ENCODE measurements at places on chromosomes 5 and 9.
A peak's percentile ranks its signal among the peaks of the same experiment; 100 is the strongest.

GRCh38 chr5:111134864-111135263, 42.7 kb downstream of the WDR36 start:
- DNase-seq: no peak

DNA sequence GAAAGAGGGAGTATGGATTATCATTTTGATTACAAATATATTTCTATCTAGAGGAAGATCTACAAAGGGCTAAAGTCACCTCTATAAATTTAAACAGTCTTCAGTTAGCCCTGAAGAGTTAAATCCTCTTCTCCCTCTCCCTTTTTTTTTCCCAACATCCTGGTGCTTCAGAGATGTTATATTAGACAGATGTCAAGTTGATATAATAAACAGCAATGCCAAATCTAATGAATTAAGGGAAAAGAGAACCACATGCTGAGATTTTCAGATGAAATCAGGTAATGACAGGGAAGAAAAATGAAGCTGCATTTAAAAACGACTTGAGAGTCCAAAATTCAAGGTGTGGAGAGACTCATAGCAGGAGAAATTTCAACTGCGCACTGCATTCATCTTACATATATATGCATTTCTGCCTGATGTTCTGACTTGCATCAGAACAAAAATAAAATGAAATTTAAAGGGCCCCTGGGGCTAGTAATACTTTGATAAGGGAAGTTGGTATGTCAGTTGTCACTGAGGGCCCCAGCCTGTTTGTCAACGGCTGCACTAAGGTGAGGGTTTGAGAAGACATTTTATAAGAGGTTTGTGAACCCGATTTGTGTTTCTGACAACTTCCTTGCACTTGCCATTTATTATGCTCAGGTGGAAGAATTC, 338.9 kb upstream of the PANK3 start:
- no peak for DNase-seq

DNA sequence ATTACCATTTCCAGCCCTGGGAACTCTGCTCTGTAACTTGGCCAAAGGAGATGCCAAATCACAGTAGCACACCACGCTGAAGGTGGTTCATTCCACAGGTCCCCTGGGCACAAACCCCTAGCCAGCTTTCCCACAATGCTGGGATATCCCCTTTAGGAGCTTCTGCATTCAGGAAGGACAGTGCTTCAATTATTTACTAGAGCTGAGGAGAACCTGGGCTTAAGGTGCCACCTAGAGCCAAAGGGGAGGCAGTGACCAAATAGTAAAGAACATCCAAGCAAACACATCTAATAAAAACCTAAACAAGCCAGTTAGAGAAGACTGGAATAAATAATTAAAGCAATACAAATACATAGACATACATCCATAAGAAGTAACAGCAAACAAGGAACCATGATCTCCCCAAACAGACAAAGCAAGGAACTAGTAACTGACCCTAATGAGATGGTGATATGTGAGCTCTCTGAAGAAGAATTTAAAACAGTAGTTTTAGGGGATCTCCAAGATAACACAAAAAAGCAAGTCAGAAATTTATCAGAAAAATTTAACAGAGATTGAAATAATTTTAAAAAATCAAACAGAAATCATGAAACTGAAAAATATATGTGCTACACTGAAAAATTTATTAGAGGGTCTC, 14.6 kb downstream of the KIF4B start:
- DNase-seq: peak; percentile 54

DNA sequence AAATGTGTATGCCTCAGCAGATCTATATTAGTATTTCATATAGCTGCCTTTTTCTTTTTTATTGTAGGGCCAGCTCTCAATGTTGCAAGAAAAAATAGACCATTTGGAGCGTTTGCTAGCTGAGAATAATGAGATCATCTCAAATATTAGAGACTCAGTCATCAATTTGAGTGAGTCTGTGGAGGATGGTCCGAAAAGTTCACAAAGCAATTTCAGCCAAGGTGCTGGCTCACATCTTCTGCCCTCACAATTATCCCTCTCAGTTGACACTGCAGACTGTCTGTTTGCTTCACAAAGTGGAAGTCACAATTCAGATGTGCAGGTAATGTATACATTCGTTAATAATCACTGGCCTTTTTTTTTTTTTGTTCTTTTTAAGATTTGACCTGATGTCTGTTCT, 23.7 kb downstream of the MAN2A1 start:
- no peak for DNase-seq

DNA sequence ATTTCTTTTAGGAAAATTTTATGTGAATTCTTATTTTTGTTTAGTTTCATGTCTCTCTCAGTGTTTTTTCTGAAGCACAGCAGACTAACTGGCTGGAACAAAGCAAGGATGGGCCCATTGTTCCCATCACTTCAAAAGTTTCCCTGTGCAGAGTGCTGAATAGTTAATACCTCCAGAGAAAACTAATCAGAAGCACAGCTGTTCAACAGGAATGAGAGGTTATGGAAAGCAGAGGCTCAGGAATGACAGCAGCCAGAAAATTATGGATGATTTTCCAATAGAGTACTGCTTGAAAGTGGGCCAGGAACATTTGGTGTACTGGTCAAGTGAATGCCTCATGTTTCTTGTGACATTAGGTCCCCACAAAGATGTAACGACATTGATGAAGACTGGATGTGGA, 173.0 kb upstream of the TARS1 start:
- DNase-seq: no peak

GRCh38 chr9:120690372-120690771, 23.9 kb downstream of the MEGF9 start:
- DNase-seq: no peak

DNA sequence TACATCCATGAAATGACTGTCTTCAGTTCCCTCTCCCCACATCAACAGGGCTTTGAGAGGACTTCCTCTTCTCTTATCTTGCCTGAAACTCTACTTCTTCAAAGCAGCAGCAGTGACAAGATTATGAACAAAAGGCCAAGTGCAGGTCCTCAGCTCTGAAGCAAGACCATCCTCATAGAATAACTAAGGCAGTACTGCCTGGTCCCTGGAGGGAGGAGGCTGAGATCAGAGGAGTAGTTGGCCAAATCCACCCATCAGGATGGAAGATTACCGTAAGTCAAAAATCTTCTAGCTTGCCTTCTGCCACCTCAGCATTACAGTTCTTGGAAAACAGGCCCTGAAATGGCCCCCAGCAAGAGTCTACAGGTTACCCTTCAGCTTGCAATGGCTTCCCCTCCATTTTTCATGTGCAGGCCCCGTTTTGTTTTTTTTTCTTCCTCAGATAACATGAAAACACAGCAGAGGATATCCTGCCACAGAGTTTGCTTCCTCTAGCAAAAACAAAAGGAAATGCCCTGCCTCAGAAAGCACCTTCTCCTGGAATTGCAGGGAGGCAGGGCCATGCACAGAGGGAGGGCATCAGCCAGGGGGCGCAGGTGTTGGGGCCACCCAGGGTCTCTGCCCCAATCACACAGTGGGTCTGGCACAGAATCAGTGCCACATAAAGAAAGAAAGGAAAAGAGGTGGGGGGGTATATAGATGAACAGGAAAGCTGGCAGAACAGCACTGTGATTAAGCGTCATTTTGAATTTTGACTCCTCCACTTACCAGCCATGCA, 40.0 kb downstream of the KLHL3 start:
- DNase-seq: no peak

DNA sequence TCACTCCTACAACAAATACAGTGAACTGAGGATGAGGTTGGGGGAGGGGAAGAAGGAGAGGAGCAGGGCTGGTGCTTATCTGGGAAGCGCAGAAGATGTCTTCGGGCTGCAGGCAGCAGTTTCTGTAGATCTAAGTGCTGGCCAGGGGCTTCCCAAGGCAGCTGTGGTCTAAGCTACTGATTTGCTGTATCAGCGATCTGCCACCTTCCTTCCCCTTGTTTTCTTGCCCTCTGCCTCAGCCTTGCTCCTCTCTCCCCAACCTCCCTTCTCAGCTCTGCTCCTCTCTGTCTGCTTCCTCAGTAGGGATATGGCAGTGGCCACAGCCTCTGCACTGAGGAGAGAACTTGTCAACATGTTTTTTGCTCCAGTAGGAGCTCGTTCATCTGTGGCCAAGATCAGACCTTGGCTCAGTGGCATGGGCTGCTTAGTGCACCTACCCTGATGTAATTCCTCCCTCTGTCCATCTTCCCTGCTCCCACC, 42.8 kb upstream of the IL6ST start:
- no peak for DNase-seq

GRCh38 chr5:31581498-31582099, 49.5 kb downstream of the C5orf22 start:
- peak; percentile 11 for DNase-seq

All from COR-L47 (cell line).